Germinal center (tissue), 1 donor: ENCODE measurements at places on chromosomes 16 and 17.

DNA sequence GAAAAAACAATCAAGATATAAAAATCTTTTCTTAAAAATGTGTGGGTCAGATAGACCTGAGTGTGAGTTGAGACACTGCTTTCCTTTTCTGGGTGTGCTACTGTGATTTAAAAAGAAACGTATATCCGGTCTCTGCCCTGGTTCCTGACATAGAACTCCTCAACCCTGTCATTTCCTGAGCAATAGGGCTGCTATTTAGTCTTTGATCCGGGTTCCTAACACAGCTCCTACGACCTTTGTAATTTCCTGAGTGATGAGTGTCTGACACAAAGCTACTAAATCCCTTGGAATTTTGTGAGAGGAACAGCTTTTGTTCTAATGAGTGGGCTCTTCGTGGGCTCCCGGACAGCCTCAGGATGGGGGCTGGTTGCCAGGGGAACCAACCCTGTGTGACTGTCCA is 93.9 kb upstream of the FA2H start:
- no peak for DNase-seq

- DNase-seq, result no peak
Measured at GRCh38 chr16:27945233-27945973, 118.1 kb downstream of the GSG1L start.

DNA sequence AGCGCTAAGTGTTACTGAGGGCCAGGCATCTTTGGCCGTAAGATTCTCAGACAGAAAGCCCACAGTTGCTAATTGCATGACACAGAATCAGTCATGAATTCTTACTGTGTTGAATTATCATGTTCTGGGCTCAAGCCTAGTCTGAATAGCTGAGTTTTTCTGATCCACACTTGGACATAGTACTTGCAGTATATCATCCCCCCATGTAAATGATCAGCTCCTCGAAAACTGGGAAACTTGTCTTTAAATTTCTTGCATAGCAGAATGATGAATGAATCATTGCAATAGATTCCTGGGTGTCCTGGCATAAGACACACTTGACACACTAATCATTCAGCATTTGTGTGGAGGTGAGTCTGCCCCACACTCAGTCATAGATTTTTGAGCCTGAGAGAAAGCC is 2.2 kb downstream of the MLYCD start:
- DNase-seq, result no peak

DNA sequence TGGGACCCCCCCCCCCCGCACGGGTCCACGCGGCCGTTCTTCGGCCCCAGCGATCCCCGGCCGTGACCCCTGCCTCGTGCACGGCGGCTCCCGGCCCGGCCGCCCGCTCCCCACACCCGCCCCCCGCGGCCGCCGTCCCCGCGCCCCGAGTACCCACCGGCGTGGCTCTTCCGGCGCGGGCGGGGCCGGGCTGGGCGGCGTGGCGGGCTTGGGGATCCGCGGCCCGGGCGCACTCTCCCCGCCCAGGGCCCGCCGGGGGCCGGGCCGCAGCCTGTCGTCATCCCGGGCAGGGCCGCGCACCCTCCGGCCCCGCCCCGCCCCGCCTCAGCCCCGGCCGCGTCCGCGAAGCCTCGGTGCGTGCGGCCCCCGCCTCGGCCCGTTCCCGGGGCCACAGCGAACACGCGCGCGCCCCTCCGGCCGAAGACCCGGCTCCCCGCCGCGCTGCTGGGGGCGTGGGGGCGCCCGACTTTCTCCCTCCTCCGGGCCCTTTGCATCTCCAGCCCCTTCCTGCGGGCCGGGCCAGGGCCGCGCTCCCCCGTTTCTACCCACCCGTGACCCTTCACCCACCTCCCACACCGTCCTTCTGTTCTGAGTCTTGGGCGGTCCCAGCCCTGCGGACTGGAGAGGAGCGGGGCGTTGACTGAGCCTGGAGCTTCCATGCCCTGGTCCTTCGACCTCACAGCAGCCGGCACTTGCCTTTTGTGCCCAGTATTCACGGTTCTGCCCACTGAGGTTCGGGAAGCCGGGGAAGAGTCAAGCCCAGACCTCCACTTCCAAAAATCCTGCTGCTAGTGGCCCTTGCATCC is 840 bp downstream of the MYO1C start:
- DNase-seq, result peak; percentile 83

GRCh38 chr16:84450176-84450865 is 54.1 kb downstream of the MEAK7 start:
- DNase-seq, result no peak

DNA sequence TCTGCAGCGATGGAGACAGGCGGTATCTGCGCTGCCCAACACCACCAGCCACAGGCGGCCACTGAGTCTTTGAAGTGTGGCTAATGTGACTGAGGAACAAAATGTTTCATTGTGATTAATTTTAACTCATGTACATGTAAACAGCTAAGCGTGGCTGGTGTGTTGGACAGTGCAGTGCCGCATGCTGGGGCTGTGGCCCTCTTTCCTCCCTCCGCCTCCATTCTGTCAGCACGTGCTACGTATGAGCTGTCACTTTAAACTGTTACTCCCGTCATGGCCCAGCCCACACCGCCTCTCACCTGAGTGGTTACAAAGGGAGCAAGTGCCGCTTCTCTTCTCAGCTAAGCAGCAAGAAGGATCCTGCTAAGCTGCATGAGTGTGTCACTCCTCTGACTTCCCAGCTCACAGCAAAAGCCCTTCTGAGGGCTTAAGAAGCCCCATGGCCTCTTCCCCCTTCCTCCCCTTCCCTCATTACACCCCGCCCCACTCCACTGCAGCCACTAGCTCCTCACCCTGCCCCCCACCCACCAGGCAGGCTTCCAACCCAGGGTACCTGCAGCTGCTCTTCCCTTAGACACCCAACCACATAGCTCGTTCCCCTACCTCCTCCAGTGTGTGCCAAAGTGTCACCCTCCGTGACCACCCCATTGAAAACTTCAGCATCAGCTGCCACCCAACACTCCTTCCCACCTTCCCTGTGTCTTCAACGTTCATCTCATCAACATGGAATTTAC is 15.0 kb downstream of the HASPIN start:
- DNase-seq, result peak; percentile 58

DNA sequence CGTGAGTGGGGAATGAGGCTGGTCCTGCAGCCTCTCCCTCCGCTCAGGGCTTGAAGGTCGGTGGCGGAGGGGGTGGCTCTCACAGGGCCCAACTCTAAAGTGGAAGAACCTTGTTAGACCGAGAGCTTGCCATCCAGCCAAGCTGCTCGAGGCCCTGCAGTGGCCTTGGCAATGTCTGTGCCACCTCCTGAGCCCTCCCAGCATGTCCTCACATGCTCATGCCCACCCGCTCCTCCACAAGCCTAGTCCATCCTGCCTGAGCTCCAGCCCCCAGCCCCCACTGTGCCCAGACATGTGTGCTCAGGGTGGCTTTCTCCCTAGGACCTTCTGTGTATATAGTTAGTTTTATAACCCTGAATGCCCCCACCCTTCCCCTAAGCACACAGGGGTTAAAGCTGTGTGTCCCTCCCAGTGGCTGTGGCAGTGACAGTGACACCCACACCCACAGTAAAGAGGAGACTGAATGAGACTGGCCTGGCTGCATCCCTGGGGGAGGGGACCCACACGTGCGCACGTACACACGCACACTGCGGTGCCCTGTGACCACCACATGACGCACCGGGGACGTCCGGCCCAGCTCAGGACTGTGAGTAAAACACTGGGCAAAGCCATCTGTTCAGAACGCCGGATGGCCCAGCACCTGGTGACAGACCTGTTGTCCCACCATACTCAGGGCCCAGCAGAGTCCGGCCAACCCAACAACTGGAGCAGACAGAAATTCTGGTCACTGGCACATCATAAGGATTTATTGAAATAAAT is 15.6 kb downstream of the PDK2 start:
- DNase-seq, result no peak

DNA sequence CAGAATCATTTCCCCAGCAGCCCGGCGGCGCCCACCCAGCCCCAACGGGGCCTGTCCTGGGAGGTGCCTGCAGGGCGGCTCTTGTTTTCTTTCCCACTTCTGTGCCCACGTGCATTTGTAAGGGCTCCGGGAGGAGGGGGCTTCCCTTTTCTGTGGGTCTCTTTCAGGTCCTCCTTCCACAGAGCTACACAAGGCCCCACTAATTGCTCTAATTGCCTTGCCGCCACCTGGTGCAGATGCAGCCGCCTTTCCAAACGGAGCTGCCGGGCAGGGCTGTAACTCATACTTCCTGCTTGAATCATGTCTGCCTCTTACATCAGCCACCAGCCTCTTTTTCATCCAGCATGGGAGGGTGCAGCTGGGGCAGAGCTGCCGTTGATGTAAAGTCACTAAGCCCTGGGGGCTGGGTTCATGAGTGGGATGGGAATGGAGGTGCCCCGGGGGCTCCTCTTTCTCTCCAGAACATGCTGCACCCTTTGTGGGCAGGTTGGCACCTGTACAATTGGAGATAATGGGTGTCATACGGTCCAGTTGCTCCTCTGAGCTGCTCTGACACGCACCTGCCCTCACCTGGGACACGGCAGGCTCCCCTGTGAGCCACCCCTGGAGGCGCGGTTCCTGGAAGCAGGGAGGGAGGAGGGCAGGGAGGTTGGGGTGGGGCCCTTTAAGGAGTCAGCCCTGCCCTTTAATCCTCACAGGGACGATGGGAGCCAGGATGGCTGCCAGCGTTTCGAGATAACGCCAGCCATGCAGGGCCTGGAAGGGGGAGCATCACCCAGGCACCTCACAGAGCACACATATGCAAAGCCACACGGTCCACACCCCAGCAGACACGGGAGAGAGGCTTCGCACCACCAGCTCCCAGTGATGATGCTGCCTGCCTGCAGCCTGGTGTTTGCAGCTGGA is 41.1 kb upstream of the KLHDC4 start:
- DNase-seq, result peak; percentile 87

- DNase-seq, result no peak
Measured at GRCh38 chr17:2549392-2550211, 37.9 kb upstream of the METTL16 start.

GRCh38 chr16:49717689-49718088 is 138.2 kb downstream of the ZNF423 start:
- no peak for DNase-seq

DNA sequence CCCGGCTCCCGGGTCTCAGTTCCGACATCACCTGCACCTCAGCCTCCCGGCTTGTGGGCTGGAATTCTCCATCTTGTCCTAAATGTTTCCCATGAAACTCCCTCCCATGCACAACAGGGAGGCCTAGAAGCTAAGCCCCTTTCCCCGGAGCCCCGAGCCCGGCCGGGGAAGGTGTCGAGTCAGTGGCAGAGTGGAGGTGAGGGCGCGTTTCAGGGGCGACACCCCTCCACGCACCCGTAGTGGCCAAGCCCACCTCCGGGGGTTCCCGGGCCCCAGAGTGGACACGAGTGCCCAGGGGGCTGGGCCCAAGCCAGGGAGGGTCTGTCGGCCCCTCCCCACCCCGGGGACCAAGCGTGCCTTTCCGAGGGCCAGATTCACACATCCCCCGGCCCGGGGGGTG is 25.0 kb upstream of the C1QTNF8 start:
- DNase-seq, result no peak

DNA sequence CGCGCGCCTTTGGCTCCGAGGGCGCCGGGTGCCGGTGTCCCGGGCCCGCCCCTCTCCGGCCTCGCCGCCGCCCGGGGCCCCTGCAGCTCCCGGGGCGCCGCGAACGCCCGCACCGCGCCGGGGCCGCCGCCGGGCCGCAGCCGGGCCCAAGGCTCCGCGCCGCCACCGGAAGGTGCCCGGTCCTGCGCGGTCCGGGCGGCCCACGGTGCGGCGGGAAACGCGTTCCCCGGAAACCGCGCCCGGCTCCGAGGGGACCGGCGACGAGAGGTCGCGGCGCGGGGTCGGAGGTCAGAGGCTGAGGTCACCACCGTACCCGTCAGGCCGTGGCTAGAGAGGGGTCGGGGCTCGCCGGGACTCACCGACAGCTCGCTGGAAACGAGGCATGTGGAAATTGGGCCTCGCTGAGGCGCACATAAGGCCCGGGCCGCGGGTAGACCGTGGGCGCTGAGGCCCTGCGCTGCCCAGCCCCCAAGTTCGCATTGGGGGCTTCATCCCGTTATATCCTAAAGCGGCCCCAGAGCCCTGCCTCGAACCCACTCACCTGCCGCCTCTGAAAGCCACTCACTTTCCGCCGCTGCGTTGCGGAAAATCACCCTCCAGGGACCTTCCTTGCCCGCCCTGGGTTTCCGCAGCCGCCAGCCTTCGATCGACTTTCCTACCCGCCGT is at the start of gene DUS1L:
DUS1L (minus strand) TSS at position 167 of the 666 bp plus-strand sequence. CDS start 745 bp downstream, outside the sequence.
- DNase-seq, result peak; percentile 84

GRCh38 chr17:1270210-1271029 is at the start of gene BHLHA9:
Gene BHLHA9, plus strand, starts transcription at chr17:1270444. Its CDS starts 120 bp downstream, at chr17:1270564.
- no peak for DNase-seq
